A549 treated with RU486 at 1 μM for 4 hours (cell line): ENCODE measurements at places on chromosomes 3 and 15. TPM values are rescaled to one million over a fixed set of nuclear protein-coding genes. Genes with fewer than 3 reads are reported as not detected.

DIS3L gene
- total RNA-seq = 30.2 to 40.5 TPM (median 33.5 TPM) in 5 replicates

ST3GAL6 gene
- 0.40 to 1.9 TPM (median 0.96 TPM) in 5 replicates for total RNA-seq

ATRIP gene
- 7.2 to 9.3 TPM (median 8.8 TPM) in 5 replicates for total RNA-seq

RFTN1 gene
- 2.9 to 3.4 TPM (median 3.2 TPM) in 5 replicates for total RNA-seq

ST8SIA2 gene
- total RNA-seq = 0.16 to 0.80 TPM (median 0.54 TPM) in 5 replicates

NR1I2 gene
- total RNA-seq = not detected in 5 replicates

STX19 gene
- total RNA-seq = not detected in 5 replicates

PP2D1 gene
- total RNA-seq = not detected in 5 replicates

FANCI gene
- 49.0 to 65.5 TPM (median 58.6 TPM) in 5 replicates for total RNA-seq
